ENCODE measurements at places on chromosomes 4 and X. TPM values are rescaled to one million over a fixed set of nuclear protein-coding genes. Genes with fewer than 3 reads are reported as not detected.
A peak's percentile ranks its signal among the peaks of the same experiment; 100 is the strongest.

GRCh38 chr4:140483445-140483844 lies 14.6 kb downstream of the MGAT4D start:
- no peak for DNase-seq

The SSX2B gene
- total RNA-seq = not detected

DNA sequence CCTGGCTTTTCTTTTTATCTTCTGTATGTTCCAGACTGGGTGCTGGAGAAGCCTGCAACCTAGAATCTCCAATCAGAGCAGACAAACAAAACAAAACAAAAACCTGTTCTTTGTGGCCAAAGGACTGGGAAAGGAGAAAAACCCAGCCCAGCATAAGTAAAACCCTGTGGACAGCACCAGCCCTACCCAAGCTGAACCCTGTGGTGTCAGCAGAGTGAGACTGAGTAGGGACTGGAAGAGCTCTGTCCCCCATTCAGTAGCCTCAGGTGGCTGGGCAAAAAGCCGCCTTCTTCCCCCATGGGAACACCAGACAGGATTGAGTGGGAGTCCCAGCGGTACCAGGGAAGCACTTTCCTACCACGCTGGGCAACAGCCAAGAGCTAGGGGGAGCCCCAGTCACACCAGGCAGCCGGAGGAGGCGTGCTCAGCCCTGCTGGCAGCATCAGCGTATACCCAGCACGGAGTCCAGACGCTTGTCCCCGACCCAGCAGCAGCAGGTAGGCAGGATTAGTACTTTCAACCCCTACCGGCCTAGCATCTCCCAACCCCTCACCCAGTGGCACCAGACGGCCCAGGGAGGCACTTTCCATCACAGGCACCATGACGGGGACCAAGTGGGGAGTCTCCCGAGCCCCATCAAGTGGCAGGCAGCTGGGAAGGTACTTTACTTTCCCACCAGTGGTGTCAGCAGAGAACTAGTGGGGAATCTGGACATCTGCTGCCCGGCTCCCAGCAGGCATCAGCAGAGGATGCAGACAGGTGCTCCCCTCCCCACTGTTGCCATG lies 8.6 kb upstream of the JADE3 start:
- peak; percentile 80 for DNase-seq

DNA sequence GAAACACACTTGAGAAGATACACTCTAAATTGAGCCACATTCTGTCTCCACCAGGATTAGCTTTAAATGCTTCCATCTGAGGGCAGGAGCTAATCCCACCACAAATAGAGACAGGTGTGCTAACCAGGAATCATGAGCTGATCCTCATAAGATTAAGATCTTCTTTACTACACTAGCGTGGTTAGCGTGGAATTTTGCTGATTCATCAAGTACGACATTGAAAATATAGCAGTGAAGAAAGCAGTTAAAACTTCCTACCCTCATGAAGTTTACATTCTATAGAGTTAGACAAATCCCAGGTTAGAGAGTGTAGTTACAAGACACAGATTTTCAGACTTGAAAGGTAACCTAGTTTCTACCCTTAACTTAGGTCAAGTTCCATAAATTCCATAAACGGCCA lies 5.3 kb upstream of the APELA start:
- DNase-seq = no peak

DNA sequence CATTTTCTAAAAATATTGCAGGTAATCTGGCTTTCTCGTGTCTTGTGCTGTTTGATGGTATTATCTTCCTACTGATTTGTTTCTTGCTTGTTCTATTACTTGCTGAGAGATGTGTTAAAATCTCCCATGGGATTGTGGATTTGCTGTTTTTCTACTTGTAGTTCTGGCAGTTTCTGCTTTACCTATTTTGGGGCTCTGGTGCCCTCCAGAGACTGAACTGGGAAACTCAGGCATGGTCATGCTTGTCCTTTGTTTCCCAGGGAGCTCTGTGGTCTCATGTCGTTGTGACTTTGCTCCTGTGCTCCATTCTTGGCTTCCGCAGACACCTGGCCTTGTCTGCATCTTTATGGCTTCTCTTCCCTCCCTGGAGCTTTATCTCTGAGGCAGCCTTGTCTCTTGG lies 39.5 kb downstream of the NSD2 start:
- DNase-seq = peak; percentile 67

The QRFPR gene
- 0.90 TPM for total RNA-seq

DNA sequence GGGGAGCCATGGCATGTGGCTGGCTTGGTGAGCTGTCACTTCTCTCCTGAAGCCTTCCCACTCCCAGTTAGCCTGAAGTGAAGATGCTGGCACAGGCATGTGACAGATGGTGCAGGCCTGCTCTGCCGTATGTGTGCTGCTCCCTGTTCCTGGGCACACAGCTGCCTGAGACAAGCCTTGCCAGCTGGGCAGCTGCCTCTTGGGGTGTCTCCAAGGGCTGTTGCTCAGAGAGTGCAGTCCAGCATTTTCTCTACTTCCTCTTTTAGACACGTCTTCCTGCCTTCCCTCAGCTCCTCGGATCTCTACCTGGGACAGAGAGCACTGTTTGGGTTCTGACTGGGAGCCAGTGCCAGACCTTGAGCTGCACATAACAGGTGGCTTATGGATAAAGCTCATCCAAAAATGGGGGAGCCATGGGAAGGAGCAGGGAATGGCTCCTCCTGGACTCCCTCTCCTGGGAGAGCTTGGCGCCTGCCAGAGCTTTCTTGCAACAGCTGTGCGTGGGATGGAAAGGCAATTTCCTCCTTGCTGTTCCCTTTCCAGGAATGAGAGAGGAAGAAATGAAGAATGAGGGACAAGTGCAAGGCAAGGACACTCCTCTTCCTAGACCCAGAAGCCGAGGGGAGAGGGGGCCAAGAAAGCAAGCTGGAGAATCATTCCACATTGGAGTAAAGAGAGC lies 132.9 kb downstream of the MSL3 start:
- DNase-seq = no peak

DNA sequence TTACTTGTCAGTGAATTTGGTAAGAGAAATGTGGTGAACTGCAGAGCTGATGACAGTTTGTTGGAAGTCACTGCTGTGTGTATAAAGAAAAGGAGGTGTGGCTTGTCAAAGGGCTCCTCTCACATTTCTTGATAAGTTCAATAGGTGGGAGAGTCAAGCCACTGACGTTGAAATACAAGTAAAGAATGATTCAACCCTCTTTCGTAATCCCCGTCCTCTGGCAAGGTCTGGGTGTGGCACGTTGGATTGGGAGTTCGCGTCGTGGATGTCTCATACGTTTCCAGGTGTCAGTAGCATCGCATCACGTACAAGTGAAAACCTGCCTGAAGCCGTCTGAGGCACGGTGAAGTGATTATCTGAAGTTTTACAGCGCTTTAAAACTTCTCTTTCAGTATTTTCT lies 76.4 kb downstream of the EGF start:
- no peak for DNase-seq

- peak; percentile 17 for DNase-seq
These were observed 95.1 kb downstream of the RASL11B start for GRCh38 chr4:52957220-52957686.

- DNase-seq = no peak
These were observed 128.9 kb upstream of the LIMCH1 start for GRCh38 chr4:41408859-41409593.

- DNase-seq = no peak
These were observed 58.3 kb upstream of the PRKX start for GRCh38 chrX:3771766-3772165.

- DNase-seq = peak; percentile 29
These were observed 25.3 kb upstream of the NAF1 start for GRCh38 chr4:163191999-163192398.

GRCh38 chr4:52554612-52555355 lies 104.3 kb downstream of the USP46 start:
- DNase-seq = no peak

DNA sequence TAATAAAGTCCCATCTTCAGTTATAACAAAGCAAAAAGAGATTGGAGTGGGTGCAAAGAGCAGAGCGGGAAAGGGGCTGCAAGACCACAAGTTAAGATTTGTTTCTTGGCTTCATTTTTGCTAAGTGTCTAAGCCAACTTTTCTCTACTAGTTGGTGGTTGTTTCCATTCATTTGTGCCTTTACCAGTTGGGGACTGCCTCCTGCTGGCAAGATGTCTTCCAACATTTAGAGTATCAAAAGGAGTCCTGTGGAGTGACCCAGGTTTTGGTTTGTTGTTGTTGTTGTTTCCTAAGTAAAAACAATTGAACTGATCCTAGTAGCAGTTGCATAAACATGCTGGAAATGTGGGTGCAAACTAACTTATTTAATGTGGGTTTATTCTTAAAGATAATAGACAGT lies 121.1 kb downstream of the SPATA18 start:
- peak; percentile 15 for DNase-seq

GRCh38 chr4:8281519-8282133 lies 12.1 kb downstream of the HTRA3 start:
- no peak for DNase-seq
